ENCODE measurements at places on chromosomes 7 and 10.

DNA sequence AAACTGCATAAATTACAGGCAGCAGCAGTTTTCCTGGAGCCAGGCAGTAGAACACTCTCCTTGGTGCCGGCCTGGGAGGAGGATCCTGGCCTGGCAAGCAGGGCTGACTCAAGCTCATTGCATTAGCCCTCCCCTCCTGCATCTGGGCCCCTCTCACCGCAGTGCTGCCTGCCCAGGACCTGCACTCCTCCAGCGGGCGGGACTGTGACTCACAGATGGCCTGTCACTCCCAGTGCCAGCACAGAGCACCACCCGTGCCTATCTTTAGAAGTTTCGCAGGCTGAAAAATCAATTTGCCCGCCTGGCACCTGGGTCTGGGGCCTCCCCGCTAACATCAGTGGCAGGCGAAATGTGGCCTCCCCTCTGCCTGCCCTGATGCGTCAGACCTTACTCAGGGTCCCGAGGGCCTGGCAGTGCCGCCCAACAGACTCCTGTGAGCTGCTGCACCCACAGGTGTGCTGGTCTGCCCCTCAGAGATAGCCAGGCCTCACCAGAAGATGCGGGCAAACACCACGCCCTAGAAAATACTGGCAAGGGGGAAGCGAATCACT is 123.8 kb downstream of the KCNMA1 start:
- DNase-seq = no peak

- no peak for DNase-seq
Observed at GRCh38 chr7:128321044-128321422, 22.7 kb downstream of the RBM28 start.

GRCh38 chr10:102504976-102505300 is 1.2 kb downstream of the SUFU start:
- no peak for DNase-seq

DNA sequence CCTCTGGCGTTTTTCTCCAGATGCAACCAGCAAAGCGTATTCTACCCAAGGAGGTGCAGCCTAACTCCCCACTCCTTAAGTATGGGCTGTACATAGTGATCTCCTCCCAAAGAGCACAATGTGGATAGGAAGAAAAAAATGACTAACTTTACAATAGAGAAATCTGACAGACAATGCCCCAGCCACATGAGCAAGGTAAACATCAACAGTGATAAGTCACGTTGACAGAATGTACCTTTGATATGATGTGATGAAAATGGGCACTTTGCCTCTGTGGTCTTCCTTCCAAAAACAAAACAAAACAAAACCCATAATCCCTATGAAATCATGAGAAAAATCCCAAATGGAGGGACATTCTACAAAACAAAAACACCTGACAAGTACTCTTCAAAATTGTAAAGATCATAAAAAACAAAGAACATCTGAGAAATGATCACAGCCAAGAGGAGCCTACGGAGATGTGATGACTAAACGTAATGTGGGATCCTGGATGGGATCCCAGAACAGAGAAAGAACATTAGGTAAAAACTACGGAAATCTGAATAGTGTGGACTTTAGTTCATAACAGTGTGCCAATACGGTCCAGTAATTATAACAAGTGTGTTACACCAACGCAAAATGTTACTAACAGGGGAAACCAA is 50.6 kb downstream of the ABLIM1 start:
- no peak for DNase-seq

DNA sequence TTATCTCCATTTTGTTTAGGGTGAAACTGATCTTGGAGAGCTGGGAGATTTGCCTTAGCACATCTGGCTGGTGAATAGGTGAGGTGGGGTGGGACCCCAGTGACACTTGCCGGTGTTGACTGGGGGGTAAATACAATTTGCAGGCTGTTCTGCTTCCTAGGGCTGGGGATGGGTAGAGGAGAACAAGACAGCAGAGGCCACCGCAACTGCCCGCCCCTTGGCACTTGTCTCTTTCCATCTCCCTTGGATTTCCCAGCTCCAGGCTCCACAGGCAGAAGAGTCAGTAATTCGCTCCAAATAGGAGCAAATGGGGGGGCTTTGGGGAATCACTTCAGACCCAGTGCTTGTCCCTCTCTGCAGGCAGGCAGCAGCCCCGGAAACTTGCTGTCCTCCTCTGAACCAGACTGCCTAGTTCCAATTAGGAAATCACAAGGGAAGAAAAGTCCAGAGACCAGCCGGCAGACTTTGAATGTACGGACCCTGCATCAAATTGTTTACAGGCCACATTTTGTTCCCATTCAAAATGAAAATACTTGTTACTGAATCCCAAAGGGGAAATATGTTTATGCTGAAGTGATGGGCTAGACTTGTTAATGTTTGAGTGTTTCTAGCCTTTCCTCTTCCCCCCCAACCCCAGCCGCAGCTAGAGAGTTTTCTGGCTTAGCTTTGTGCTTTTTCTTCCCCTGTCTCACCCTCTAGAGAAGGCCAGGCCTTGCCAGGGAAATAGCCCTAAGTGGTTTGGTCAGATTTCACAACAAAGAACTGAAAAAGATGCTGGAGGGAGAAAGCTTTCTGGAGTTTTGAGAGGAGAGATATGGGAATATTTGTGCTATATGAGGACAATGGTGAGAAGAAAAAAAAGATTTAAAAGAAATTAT is 10.0 kb upstream of the INPP5F start:
- no peak for DNase-seq
